ENCODE measurements at places on chromosomes 12 and 14.

DNA sequence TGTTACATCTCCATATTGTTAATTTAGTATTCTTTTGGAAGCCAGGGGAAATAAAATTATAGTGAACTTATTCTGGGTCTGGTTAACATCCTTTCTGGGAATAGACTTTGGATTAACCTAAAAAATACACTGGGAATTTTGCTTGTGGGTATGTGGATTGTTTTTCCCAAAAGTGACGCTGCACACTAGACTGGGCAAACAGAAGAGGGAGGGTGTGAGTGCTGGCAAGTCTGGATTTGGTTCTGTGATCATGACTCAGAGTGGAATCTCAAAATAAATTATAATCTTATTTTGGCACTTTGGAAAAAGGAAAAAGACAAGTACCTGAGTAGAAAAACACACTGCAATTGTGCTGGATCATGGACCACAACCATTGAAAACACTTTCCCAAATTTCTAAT is 15.2 kb upstream of the LUM start:
- no peak for DNase-seq

DNA sequence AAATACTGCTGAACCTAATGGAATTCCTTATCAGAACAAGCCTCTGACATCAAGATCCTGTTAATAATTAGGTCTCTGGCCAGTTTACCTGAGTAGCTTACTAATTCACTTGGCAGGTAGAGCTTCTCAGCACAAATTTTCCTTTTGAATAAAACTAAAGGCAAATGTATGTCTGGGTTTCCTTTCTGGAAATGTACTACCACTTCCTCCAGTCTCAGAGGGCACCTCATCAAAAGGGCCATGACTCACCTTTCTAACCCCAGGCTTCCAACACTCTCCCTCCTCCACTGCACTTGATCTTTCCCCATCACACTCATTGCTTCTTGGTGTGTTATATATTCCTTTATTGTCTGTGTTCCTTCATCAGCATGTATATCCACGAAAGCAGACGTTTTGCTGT is 90.5 kb downstream of the SLC2A13 start:
- no peak for DNase-seq

DNA sequence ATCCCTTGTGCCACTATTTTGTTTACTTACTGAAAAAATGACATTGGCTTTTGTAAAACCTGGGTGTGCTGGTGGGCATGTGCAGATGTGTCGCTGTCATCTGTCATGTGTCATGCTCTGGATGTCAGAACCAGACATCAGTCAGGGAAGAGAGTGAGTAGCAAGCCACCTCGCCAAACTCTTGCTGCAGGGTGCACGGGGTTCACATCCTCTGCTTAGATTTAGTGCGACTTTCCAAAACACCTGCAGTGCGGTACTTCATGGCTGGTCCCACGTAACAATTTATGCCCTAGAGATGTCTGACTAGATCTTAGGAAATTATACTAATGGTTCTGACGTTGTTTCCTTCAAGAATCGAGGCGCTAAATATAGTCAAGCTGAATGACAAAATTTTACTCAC is 106.7 kb downstream of the CRADD start:
- no peak for DNase-seq

- DNase-seq = no peak
These were observed 16.9 kb downstream of the MEG3 start for GRCh38 chr14:100842799-100843198.

DNA sequence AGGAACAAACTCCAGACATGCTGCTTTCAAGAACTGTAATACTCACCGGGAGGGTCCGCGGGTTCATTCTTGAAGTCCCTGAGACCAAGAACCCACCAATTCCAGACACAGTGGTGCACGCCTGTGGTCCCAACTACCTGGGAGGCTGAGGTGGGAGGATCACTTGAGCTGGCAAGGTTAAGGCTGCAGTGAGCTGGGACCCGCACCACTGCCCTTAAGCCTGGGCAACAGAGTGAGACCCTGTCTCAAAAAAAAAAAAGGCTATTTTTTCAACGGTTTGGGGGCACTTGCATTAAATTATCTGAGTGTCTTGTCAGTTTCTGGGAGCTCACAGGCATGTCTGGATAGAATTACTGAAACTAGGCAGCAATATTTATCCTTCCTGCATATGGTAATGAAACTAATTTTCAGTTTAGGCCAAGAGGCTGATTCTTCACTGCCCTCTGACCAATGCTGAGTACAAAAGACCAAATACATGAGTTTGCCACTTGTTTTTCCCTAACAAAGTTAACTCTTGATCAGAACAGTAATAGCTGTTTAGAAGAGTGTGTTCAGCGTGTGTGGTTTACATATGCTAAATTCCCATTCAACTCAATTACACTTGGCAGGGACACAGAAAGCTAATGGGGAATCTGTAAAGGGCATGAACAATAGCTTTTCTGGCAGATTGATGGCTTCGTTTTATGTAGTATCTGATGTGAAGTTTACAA is 65.8 kb upstream of the RASSF3 start:
- DNase-seq = no peak

DNA sequence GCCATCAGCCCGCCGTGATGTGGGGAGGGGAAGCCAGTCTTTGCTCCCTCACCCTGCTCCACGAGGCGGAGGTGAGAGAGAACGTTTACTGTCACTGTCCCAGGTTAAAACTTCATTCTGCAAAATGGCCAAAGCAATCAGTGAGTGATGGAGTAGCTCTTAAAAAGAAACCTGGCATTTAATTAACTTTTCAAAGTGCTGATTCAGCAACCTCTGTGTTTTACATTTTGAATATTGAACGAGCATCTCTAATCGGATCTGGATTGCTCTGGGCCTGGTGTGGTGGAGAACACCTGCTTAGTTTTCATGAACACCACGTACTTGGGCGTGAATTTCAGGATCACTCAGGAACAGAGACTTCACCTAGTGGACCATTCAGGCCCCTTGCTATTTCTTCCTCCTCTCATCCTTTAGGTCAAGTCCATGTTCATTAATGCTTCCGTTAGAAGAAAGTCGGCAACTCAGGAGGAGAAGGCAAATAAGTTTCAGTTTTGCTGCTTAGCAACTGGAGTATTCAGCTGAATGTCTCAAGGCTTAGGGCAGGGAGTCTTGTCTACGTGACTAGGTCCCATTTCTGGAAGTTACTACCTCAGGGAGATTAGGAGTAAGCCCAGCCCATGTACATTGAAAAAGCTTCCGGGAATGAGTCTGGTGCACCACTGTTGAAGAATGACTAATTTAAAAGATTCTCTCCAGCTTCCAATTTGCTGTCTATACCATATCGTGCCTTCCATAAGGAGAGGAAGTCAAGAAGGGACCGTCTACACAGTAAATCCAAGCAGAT is 68.2 kb downstream of the IFT43 start:
- DNase-seq = no peak

GRCh38 chr14:68479247-68479646 is 313.6 kb downstream of the ZFP36L1 start:
- no peak for DNase-seq

- no peak for DNase-seq
These were observed 84.5 kb upstream of the KCNA1 start for GRCh38 chr12:4825011-4825858.
